ENCODE measurements at places on chromosomes 2 and 18.

GRCh38 chr2:58313926-58314325 is 72.8 kb upstream of the FANCL start:
- DNase-seq, result no peak

- DNase-seq, result no peak
Observed at GRCh38 chr2:27158468-27158867, 9.7 kb downstream of the TCF23 start.

DNA sequence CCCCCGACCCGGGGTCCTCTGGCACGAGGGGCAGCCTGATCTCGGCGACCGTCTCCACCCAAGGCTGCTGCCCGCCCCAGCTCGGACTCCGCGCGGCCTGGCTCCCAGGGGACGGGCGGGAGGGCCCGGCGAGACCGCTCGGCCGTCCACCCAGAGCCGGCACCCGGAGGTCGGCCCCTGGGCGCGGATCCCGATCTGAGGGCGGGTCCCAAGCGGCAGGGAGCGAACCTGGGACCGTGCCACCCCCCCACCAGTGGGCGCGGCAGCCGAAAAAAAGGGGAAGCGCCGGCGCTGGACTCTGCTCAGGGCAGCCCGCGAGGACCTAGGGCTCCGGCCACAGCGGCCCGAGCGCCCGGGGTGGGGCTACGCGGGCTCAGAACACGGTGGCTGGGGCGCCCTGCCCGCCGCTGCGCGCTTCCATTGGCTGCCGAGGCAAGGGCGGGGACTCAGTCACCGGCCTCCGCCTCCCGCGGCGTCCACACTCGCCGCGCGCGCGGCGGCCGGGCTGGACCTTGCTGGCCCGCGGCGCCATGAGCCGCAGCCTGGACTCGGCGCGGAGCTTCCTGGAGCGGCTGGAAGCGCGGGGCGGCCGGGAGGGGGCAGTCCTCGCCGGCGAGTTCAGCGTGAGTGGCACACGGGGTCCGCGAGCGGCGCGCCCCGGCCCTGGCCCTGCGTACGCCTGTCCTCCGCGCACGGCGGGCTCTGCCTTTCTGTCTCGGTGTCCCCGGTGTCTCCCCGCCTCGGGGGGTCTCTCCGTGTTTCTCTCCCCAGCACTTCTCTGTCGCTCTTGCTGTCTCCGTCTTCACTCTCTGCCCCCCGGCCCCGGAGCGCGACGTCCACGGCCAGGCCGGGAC is at the start of gene PTPN18:
Gene PTPN18 (plus strand): TSS at position 479 of the 854 bp plus-strand sequence. CDS start 52 bp downstream, at position 531.
- peak; percentile 95 for DNase-seq

DNA sequence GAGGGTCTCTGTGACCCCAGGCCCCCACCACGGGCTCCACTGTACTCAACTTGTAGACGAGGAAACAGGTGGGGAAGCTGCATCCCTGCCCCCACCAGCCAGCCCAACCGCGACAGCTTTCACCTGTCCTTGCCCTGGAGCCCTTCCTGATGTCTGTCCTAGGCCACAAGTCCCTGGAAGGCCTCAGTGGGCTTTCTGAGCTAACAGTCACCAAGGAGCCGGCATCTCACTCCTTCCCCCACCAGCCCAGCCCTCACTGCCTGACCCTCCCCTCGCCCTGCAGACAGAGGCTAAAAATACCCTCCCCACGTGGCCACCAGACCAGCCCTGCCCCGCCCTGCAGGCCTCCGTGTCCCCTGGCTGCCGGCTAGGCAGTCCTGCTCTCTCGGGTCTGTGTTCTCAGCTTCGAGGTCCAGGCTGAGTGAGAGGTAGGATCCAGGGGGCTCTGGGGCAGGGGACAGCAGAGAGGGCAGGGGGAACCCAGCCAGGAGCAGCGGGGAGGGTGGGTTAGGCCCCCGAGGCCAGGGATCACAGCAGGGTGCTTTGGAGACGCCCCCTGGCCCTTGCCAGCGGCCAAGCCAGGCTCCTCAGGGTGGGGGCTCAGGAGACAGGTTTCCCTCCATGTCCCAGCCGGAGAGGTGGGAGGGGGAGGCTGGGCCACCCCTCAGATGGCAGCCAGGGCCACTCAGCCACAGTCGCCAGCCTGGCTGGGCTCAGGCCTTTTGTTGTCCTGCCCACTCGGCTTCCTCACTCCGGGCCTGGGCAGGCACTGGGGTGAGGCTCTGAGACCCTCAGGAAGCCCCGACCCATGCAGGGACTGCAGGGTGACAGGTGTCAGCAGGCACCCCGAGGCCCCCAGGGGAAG is at the start of gene KLHL30:
Gene KLHL30 (plus strand): TSS at position 338 of the 865 bp plus-strand sequence. CDS start 2,087 bp downstream, outside the sequence.
- DNase-seq, result peak; percentile 51

GRCh38 chr2:158459161-158460003 is 2.6 kb downstream of the PKP4 start:
- DNase-seq, result no peak

- no peak for DNase-seq
Observed at GRCh38 chr18:31010601-31011000, 31.9 kb downstream of the DSC3 start.

DNA sequence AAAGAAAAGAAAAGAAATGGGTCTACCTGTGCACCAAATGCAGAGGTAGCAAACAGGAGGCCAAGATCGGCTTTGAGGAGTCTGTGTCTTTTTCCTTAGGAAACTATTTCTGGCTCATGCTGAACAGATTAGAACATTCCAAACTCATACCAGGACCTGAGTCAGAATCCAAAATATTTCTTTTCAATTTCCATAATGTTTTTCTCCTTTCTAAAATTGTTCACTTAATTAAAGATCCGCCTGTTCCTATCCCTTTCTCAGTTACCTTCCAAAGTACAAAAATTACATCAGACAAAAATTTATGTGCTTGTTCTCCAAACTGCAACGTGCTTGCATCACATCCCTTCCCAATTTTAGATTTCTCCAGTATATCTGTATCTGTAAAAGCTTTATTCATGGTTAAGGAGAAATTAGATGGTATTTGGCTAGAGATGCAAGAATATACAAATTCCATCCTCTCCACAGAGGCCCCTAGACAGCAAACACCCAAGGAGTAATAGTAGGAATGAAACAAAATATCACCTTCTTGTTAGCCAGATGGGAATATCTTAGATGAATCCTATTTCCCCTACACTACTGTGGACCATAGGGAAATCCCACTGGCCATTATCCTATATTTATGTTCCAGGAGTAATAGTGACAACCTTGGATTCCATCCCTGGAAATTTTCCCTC is 130.6 kb downstream of the LNPK start:
- DNase-seq, result no peak

GRCh38 chr2:43798300-43798699 is 24.5 kb downstream of the DYNC2LI1 start:
- no peak for DNase-seq

- DNase-seq, result no peak
Observed at GRCh38 chr2:119749477-119750012, 10.2 kb upstream of the PTPN4 start.

DNA sequence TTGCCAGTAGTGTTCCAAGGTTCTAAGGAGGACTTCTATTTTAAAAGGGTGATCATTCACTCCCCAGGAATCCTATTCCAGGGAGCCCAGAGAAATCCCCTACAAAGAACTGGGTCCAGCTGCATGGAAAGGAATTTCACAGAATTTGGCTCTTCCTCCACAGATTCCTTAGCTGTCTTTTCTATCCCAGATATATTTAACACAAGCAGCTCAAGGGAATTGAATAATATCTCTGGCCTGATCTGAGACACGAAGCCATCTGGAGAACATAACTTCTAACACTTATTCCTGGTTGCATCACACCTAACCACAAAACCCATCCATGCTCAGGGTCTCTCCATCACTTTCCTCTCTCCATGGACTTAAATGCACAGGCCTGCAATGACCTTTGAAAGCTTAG is 306.7 kb upstream of the ACVR2A start:
- DNase-seq, result no peak

DNA sequence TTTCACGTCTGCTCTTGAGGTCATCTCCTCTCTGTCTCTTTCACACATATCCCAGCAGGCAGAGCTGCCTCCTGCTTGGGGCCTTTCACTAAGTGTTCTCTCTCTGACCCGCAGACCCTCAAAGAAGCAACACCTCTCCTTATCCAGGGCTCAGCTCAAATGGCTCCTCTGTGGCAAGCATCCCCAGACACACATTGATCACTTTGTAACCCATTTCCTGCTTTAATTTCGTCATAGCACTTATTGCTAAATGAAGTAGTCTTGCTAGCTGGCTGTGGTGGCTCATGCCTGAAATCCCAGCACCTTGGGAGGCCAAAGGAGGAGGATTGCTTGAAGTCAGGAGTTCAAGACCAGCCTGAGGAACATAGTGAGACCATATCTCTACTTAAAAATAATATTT is 41.4 kb downstream of the SGPP2 start:
- no peak for DNase-seq

DNA sequence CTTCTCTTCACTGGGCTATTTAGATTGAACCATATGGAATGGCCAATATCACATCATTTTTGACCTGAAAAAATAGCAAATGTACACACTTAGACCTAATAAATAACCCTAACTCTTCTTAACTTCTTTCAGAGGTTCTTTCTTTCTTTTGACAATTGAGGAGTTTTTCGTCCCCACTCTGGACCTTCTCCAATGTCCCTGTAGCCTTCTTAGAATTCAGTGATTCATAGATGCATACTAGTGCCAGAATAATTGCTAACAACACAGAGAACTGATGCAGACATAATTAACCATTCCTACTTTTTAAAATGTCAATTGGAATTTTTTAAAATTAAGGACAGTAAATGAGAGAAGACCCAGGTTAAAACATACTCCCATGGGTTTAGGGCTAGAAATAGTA is 20.0 kb downstream of the DAPL1 start:
- no peak for DNase-seq

DNA sequence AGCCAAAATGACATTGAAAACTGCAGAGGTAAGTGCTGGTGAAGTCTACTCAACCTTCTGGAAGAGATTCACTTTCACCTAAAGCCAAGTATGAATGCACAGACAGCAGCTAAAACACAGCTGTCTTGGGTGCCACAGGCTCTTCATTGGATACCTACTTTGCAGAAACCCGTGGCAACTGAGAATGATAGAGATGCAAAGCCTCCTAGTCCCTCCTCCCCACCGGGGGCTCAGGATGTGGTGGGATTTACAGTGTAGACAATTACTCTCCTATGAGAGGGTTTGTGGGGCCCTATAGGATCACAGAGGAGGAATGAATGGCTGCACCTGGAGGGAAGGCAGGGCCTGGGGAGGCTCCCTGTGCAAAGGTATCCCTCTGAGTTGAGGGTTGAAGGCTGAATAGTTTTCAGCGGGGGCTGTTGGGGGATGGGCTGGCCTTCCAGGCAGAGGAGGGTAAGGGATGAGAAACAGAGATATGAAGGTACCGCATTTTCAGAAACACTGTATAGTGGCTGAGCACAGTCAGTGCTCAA is 131.6 kb downstream of the RNF144A start:
- DNase-seq, result no peak

DNA sequence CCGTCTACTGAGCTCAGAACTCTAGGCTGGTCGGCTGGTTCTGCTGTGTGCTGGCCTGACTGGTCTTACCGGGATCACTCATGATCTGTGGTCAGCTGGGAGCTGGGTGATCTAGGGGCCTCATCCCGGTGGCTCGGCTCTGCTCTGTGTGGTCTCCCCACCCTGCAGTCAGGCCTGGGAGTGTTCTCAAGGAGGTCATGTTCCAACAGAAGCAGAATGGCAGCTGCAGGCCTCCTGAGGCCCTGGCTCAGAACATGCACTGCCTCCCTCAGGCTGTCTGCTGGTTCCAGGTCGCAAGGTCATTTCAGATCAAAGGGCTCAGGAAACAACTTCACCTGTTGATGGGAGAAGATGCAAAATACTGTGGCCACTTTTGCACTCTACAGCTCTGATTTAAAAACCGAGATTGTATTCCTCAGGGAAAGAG is 81.1 kb upstream of the RFX8 start:
- no peak for DNase-seq

DNA sequence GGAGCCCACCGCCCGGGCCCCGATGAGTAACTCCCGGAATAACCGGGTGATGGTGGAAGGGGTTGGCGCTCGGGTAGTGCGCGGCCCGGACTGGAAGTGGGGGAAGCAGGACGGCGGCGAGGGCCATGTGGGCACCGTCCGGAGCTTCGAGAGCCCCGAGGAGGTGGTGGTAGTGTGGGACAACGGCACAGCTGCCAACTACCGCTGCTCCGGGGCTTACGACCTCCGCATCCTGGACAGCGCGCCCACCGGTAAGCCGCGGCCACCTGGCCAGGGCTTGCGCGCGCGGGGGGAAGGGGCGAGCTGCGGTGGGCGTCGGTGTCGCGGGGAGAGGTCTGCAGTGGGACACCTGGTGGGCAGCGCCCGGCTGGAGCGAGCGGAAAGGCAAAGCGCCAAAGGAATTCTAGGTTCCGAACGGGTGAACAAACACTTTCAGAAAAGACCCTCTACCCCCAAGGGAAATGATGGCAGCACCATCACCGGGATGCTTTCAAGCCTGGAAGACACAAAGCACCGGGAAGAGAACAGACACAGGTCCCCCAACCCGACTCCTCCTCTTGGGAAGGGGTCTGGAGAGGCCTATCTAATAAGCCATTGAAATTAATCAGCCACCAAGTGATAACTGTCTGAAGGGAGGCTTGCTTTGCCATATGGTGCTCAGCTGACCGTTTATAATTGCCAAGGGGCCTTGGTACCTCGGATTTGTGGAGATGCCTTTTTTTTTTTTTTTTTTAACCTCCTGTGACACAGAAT is 1.1 kb downstream of the MIB1 start:
- peak; percentile 68 for DNase-seq

GRCh38 chr2:8496617-8497016 is 185.2 kb upstream of the ID2 start:
- no peak for DNase-seq

DNA sequence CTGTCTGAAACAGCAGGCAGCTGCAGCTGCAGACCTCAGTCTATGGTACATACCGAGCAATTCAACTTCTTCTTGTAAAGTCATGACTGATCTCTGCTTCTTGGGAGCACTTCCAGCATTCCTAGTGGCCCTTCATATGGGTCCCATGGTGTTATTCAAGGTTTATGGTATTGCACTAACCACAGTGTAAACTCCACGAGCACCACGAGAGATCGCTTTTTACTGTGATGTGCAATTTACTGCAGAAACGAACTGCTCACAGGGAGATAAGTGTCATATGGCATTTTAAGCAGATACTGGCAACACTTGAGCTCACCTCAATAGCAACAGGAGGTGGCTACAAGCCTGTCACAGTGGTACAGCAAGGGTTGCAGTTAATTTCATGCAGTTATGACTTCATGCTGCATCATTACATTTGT is 38.6 kb upstream of the SH3BP4 start:
- no peak for DNase-seq

- DNase-seq, result no peak
Observed at GRCh38 chr2:138213084-138213483, 248.8 kb downstream of the HNMT start.

DNA sequence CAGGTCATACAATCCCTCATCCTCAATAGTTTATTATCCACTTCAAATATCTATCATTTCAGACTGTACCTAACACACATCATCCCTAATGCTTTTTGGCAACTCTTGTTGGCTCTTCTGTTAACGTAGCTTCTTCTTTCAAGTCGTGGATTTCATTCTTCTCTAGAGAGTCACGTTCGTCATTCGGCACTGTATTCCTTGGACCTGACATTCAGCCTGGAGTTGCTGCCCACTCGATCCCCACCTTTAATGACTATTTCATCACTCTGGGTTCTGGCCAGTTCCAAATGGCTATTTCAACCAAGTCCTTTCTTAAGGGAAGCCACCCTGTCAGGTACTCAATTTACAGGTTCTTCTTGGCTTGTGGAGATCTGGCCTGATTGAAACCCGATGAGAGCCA is 192.2 kb upstream of the RASGRP3 start:
- DNase-seq, result no peak
